ENCODE measurements at places on chromosomes 12 and 14. TPM values are rescaled to one million over a fixed set of nuclear protein-coding genes. Genes with fewer than 3 reads are reported as not detected.

The RNF10 gene
- 166 TPM for total RNA-seq

The NRL gene
- 1.9 TPM for total RNA-seq

The B3GNT4 gene
- total RNA-seq = 0.67 TPM

The ADCY6 gene
- 0.05 TPM for total RNA-seq

The AQP6 gene
- not detected for total RNA-seq

The ZBTB42 gene
- 1.6 TPM for total RNA-seq

DNA sequence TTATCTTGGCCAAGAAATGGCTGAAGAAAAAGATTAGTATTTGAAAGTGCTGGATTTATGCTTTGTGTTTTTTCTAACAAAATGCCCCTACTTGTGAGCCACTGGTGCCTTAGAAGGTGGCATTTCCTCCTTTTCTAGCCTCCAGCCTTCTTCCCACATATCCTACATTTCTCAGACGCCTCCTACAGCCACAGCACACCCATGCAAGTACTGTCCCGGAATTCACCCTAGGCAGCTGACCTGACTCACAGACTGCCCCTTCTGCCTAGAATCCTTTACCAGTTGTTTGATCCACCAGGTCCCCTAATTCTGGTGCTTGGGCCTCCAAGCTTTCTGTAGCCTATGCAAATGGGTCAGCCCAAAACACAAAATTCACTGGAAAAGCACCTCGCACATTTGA lies 166.0 kb downstream of the FOXN3 start:
- DNase-seq = no peak

DNA sequence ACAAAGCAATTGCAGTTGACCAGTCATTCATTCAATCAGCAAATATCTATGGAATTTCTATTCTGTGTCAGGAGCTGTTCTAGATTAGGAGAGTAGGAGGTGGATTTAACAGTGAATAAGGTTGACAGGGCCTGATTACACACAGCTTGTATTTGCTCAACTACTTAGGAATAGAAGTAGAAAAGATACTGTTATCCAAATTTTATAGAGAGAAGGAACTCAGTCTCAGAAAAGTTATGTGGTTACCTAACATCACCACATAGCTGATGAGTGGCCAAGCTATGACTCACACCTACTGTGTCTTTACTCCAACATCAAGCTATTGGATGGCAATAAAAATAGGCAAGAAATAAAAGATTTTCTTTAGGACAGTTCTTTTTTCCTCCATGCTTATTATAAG lies 374.8 kb downstream of the RMST start:
- DNase-seq = no peak

DNA sequence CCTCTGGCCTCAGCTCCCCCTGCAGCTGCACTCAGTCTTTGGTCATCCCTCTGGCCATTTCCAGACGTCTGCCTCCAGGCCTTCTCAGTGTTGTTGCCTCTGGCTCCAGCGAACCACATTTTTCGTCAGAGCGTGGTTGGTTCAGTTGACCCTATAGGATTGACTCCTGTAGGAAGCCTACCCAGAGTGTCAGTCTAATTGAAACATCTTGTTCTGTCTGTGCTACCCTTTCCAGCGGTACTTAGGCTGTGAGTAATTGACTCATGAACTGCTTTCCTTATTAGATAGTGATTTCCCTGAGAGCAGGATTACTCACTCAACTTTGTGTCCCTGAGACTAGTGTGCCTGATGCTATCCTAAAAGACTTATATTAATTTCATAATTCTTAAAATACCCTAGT lies 373.2 kb downstream of the ATP23 start:
- DNase-seq = no peak

- DNase-seq = no peak
Measured at GRCh38 chr12:104866291-104866690, 91.8 kb downstream of the SLC41A2 start.

GRCh38 chr12:15049461-15050153 lies 76.8 kb downstream of the PDE6H start:
- DNase-seq = no peak

DNA sequence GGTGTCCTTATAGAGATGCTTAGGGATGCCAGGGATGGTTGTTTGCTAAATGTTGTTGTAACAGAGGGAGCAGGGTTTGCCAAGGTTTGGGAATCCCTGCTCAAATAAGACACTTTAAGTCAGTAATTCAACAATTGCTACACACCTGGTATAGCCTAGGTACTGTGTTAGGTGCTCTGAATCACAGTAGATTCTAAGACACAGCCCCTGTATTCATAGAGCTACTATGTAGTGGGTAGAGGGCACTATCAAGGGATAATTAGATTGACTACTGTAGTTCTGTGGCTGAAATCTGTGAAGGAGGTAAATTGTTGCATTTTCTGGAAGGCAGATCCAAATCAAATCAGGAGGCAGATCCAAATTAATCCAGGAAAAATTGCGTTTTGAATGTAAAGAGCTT lies 149.2 kb downstream of the C12orf75 start:
- no peak for DNase-seq

DNA sequence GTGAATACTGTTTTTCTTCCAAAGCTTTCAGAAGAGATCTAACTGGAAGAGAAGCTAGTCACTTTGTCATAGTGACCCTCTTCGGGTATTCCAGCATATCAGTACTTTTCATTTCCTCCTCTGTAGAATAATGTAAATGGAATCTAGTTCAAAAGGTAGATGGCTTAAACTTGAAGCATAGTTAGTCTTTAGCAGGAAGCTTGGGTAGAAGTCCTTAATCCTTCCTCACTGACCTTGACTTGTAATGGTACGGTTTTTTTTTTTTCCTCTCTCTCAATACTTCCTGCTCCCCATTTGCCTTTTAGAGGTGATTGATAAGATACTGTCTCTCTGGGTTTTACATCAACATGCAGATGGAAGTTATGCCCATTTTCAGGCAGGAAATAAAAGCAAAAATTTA lies 1.7 kb downstream of the FBXO34 start:
- DNase-seq = no peak

- no peak for DNase-seq
Measured at GRCh38 chr12:91139286-91139685, 28.0 kb upstream of the LUM start.

All from activated naive CD4-positive, alpha-beta T cell treated with anti-CD3 and anti-CD28 coated beads for 36 hours (primary cell).